ENCODE measurements at places on chromosomes 1 and 21.

- no peak for DNase-seq
Measured at GRCh38 chr1:243507001-243507671, 251.3 kb downstream of the SDCCAG8 start.

DNA sequence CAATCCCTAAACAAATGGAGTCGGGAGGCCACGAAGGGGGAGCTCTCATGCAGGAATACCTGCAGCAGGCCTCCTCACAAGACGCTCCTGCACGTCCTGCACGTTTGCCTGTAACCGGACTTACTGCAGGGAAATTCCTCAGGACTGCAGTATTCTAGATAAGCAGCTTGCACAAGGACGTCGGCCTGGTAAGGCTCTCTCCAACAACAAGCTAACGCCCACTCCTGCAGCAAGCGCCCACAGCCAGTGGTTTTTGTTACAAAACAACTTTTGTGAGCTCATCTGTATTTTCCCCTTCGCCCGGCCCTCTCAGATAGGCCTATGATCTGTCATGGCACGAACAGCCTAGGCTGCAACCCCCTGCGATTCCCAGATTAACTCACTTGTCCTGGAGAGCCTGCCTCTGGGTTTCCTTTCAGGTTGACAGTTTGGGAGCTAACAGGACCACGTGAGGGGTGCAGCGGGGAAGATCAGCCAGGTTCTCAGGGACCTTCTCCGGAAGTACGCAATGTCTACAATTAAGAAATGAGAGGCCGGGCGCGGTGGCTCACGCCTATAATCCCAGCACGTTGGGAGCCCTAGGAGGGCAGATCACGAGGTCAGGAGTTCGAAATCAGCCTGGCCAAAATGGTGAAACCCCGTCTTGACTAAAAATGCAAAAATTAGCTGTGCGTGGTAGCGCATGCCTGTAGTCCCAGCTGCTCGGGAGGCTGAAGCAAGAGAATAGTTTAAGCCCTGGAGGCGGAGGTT lies 921 bp upstream of the MIB2 start:
- no peak for DNase-seq

DNA sequence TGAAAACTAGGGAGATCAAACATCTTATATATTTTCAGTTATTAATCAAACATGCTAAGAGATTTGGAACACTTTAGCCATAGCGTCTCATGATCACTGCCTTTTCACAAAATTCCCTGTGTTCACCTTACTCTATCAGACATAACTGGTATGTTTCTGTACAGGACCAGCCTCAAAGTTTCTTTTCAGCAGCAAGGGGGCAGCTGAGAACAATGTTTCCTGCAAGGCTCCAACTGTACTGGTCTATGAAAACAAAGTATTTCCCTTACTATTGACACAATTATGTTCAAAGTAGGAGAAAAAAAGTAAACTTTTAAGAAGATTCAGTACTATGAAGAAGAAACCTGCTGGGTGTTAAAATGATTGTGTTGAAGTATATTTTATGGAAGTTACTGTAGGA lies 98.5 kb downstream of the ATF6 start:
- no peak for DNase-seq

GRCh38 chr1:112807999-112808398 lies 92.9 kb upstream of the PPM1J start:
- DNase-seq, result no peak

DNA sequence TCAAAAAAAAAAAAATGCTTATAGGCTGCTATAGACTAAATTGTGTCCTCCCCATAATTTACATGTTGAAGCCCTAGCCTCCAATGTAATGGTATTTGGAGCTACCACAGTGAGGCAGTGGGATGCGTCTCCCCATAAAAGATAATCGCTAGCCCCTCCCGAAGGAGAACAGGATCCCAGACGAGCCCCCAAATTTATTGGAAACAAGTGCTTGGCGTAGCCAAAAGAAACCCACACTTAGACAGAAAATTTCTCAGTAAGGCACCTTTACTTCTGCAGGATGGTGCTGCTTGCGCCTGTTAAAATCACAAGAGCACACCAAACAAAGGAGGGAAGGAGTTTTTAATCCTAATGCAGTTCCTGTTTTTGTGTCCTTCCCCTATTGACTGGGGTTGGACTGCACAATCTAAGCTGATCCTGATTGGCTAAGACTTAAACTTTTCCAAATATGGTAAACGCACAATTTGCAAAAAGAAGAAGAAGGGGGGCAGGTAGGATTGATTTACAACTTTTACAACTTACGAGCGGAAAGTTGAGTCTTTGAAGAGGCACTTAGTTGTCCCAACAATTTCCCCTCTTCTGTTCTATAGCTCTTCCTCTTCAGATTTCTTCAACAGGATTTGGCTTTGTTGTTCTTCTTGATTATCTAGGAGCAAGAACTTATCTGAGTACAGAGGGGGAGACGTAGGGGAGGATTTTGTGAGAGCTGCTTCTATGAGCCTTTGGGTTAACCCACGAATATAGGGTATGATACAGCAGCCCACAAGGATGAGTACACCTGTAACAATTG lies 3.0 kb upstream of the IPP start:
- DNase-seq, result no peak

DNA sequence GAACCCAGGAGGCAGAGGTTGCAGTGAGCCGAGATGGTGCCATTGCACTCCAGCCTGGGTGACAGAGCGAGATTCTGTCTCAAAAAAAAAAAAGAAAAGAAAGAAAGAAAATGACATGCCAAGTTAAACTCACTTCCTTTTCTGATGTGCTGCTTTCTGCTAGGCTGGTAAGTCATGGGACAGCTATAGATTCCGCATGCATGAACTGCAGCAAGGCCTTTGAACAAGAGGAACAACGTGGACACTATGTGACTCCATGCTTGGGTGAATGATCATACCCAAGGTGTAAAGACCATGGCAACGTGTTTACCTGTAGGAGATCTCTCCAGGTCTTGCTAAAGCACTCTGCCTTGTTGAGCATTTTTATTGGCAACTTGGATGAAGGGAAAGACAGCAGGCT lies 10.3 kb upstream of the TTF2 start:
- DNase-seq, result no peak

- DNase-seq, result no peak
Measured at GRCh38 chr1:7219031-7219430, 433.8 kb downstream of the CAMTA1 start.

DNA sequence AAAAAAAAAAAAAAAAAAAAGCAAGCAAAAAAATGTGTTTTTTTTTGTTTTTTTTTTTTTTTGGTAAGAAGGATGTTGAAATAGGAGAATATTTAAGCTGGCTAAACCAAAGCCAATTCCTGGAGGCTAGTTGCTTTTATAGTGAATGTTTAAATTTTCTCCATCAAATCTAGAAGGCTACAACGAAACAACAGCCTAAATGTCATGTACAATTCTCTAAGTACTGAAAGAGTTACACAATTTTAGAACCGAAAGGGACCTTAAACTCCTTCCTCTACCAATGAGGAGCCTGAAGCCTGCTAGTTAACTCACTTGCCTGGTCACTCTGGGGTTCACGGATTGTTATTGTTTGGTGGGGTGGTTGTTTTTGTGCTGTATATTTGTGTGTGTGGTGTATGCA lies 3.5 kb downstream of the WLS start:
- no peak for DNase-seq

- no peak for DNase-seq
Measured at GRCh38 chr1:233679591-233680373, 65.9 kb downstream of the KCNK1 start.

DNA sequence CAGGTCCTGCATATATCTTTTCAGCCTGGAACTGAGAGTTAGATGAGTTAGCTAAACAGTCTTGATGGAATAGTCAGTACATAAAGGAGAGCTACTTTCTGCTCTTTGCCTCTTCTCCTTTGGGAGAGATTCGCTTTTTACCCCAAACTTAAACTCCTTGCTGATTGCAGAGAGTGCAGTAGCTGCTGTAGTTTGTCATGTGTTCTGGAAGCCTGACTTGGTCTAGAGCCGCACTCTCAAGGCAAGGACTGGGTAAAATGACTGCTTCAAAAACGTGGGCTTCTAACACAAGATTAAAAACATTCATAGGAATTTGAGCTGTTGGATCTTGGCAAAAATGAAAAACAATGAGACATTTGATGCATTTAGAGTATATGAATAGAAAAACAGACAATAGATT lies 351.6 kb downstream of the RYR2 start:
- no peak for DNase-seq

GRCh38 chr1:4613606-4614370 lies 40.6 kb upstream of the AJAP1 start:
- DNase-seq, result no peak

DNA sequence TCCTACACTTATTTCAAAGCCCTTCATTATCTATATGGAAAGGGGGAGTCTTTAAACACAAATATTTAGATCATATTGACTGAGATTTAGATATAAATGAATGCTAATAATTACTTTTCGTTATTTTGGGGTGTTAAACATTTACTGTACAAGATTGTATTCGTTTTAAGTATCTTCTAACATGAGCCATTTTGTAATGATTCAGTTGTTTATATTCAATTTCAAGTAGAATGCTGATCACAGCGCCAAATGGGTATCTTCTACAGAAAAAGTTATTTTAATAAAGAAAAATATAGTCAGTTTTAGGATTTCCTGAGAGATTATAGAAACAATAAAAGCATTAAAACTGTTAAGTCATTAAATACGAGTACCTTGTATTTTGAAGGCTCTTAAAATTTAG lies 104.5 kb upstream of the HNRNPU start:
- DNase-seq, result no peak

DNA sequence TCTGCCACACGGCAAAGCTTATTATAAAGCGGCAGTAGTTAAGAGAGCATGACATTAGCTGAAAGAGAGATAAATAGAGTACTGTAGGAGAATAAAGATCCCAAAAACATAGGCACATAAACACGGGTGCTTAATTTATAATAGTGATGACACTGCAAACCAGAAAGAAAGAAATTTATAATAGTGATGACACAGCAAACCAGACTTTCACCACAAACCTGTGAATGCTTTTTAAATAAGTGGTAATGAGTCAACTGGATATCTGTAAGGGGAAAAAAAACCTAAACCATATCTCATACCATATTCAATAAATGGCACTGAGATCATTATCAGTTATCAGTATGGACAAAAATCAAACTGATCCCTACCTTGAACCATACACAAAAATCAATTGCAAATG lies 25.5 kb downstream of the USP1 start:
- no peak for DNase-seq

- no peak for DNase-seq
Measured at GRCh38 chr1:54118704-54119103, 34.1 kb downstream of the CDCP2 start.

DNA sequence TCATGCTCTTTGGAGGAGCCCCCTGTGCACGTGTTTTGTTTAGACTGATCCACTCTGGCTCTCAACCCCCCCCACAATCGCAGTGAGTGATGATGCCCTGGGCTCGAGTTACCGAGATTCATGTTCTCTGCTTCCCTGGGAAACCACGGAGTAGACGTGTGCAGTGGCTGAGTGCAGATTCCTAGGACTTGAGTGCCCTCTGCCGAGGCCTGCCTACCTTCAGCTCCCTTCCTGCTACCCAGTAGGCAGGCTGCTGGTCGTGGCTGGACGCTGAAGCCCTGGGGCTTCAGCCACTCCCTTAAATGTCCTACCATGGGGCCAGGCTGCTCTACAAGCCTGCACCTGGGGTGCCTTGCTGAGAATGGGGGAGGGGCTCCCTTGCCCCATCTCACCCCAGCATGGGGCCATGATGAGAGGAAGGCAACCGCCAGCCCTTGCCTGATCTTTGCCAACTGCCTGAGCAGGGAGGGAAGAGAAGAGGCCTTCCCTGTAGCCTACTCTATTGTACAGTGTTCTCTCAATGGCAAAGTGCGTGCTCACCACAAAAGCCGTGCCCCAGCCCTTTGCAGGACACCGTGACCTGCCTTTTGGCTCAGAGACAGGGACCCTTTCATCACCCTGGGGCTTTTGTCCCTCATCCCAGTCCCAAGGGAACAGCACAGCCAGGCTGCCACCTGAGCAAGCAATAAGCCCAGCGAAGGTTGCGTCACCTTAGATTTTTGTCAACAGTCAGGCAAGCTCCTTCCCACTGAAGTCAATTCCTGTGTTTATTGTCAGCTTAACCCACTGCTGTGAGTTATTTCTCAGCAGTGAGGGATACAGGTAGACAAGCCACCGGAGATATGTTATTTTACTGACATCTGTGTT lies 4.1 kb upstream of the GRIK3 start:
- DNase-seq, result no peak

DNA sequence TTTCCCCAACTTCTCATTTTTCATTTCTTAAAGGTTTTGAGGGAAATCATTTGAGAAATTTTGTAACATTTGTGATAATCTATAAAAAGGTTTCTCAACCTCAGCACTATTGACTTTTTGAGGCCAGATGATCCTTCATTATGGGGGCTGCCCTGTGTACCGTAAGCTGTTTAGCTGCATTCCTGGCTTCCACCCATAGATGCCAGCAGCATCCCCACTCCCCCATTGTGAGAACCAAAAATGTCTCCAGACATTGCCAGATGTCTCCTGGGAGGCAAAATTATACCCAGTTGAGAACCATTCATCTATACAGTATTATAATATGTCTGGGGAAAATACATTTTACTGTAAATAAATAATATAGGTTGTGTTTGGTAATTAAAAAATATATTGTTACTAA lies 146.0 kb downstream of the PBX1 start:
- DNase-seq, result no peak

GRCh38 chr1:91669584-91670350 lies 169.1 kb downstream of the CDC7 start:
- DNase-seq, result no peak

DNA sequence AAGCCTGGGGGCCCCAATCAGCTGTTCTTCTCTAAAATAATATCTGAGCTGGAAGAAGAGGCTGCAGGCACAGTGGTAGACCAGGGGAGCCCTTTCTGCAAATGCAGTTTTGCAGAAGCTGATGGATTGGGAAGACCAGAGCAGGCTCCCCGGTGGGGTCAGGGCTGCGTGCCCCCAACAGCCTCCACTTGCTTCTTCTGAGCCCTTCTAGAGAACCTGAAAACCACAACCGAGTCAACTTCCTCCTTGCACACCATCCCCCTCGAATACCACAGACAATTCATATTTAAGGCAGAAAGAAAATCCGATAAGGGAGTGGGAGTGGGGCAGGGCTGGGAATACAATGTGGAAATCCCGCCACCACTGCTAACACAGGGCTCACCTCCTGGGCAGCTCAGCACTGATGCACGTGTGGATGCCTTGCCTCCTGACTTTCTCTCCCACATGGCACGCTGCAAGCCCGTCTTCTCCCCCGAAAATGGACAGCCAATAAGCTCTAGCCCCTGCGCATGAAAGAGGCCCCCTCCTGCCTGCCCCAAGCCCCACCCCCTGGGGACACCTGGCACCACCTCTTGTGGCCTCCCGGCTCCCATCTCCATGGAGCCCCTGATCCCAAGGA lies 25.4 kb upstream of the ALDH4A1 start:
- DNase-seq, result peak; percentile 23

DNA sequence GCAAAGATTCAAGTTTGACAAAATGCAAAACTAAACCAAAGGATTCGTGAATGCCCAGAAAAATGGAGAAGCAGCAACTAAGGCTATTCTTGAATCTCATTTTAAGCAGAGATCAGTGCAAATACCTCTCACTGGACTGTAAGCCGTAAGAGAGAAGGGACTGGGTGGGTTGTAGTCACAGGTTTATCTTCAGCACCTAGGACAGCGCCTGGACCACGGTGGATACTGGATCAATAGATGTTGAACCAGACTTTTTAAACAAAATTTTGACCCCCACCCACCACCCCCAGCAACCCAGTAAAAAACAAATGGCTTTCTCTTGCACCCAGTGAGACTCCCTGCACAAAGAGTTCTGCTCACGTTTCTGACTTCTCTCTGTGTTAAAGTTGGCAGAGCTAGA lies 347.1 kb downstream of the AJAP1 start:
- no peak for DNase-seq

GRCh38 chr1:164846731-164847691 lies 288.0 kb downstream of the PBX1 start:
- DNase-seq, result no peak

GRCh38 chr21:44838039-44838895 lies 20.4 kb upstream of the SUMO3 start:
- DNase-seq, result no peak

All from activated CD4-positive, alpha-beta T cell treated with anti-CD3 and anti-CD28 coated beads for 24 hours (primary cell).